Naive thymus-derived CD8-positive, alpha-beta T cell (primary cell): ENCODE measurements at places on chromosomes 1 and 21.

DNA sequence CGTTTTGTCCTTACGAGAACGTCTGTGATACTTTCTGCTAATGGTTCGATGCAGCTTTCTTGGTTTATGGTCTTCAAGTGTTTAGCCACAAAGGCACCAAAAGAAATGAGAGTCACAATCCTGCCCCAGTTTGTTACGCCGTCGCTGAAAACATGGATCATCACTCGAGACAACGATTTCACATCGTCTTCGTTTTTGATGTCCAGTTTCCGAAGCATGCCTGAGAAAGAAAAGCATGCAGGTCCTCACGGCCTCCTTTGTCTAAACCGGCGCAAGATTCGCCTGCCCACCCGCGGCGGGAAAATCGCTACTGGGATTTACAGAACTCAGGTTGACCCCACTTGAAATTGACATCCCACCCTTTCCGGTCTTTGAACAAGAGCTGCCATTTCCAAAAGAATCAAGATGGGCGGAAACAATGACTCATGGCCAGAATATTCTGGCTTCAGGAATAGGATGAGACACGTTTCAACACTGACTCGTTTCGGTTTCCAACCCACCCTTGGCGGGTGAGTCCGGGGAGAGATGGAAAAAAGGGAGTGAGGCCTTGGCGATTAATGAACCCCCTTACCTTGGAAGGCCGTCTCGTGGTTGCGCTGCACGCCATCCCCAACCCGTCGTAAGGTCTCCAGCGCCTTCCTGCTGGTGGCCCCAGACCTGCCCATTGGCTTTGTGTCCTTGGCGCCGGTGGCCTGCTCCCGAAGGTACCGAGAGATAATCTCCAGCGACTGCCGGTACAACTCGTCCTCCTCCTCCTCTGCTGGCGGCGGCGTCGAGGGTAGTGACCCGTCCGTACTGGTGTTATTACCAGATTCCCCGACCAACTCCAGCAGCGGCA lies 919 bp downstream of the MCL1 start:
- DNase-seq = no peak

DNA sequence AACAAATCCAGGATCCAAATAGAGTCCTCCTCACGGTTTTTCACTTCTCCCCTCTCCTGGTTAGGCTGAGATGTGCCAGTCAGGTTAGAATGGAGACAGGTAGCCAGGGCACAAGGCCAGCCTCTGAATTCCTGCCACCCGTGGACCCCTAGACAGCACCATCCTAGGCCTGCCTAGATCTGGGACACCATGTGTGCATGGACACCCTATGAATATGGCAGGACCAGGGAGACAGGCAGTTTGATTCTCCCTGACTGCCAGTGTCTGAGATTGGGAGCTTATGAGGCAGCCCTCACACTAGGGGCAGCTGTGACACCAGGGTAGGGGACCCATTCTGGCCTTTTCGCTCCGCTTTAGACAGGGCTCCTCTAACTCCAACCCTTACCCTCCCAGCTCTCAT lies 7.5 kb downstream of the AVPR1B start:
- no peak for DNase-seq

GRCh38 chr1:115677182-115677555 lies 35.4 kb downstream of the VANGL1 start:
- DNase-seq = no peak

DNA sequence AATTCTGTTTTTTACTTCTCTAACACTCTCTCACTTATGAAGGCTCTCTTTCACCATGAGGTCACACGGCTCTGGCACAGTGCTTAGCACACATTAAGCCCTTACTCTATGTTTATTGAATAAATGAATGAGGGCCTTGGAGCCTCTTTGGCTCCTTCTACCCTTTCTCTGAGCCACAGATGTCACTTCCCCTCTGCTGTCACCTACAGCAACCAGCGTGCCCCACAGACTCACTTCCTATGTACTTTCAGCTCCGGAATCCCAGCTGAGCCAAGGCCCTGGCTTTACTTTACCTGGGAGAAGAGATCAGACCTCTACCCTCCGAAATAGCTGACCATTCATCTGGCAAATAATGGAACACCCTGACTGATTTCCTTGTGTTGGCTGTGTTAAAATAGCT lies 53.7 kb upstream of the HMCN1 start:
- no peak for DNase-seq

GRCh38 chr1:46280092-46280491 lies 23.3 kb downstream of the LRRC41 start:
- DNase-seq = no peak
